Activated CD4-positive, alpha-beta T cell treated with anti-CD3 and anti-CD28 coated beads, Interleukin-2, amount 10 ng/mL, durations not matched to agents 7 days and 5 days (primary cell): ENCODE measurements at places on chromosomes 12 and 14. TPM values are rescaled to one million over a fixed set of nuclear protein-coding genes. Genes with fewer than 3 reads are reported as not detected.

GRCh38 chr12:132124766-132125425, 19.2 kb downstream of the DDX51 start:
- DNase-seq: no peak

GRCh38 chr14:92687681-92688433, 60.6 kb downstream of the LGMN start:
- DNase-seq: no peak

GRCh38 chr12:2691345-2692071, 103.3 kb upstream of the FKBP4 start:
- peak; percentile 78 for DNase-seq

GRCh38 chr12:6219980-6220379, 19.8 kb downstream of the CD9 start:
- DNase-seq: no peak

Gene TAS2R8
- not detected for total RNA-seq

Gene C14orf132
- total RNA-seq: 1.2 TPM

Gene FAIM2
- 0.50 TPM for total RNA-seq

Gene TPPP2
- total RNA-seq: not detected
